ENCODE measurements at places on chromosomes 4 and X. TPM values are rescaled to one million over a fixed set of nuclear protein-coding genes. Genes with fewer than 3 reads are reported as not detected.

DNA sequence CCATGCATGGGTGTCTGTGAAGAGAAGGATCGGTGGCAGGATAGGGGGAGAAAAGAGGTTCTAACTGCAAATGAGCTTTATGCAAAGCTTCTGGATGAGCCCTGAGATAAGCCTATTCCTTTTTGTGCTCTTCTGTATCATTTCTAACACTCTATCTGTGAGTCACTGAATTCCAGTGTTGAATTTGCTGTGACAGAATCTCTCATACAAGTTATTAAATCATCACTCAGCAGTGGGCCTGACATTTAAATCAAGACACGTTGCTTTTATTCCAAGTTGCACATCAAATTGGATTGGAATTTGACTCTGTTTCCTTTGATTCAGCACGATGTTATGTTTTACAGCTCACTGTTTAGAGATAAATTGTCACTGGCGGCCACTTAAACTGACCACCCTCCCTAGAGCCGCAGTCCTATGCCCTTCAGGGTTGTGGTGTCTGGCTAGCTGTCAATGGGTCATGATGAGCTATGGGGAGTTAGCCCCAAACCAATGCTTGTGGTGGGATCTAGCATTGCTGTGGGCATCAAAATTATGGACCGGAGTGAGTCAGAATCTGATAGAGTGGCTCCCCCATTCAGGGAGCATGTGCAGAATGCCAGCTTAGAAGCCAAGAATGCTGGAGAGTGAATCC is 42.7 kb downstream of the LHFPL1 start:
- no peak for DNase-seq

The LINC00632 gene
- under 0.01 TPM for total RNA-seq

The SPANXN3 gene
- 1.2 TPM for total RNA-seq

The ZNF280C gene
- 2.6 TPM for total RNA-seq

The ABCG2 gene
- total RNA-seq = 3.1 TPM

The RBM47 gene
- 82.5 TPM for total RNA-seq

The ZFP42 gene
- 0.10 TPM for total RNA-seq
